HCT116 (cell line): ENCODE measurements at places on chromosomes 5 and 9. TPM values are rescaled to one million over a fixed set of nuclear protein-coding genes. Genes with fewer than 3 reads are reported as not detected.

The CER1 gene
- total RNA-seq = not detected

DNA sequence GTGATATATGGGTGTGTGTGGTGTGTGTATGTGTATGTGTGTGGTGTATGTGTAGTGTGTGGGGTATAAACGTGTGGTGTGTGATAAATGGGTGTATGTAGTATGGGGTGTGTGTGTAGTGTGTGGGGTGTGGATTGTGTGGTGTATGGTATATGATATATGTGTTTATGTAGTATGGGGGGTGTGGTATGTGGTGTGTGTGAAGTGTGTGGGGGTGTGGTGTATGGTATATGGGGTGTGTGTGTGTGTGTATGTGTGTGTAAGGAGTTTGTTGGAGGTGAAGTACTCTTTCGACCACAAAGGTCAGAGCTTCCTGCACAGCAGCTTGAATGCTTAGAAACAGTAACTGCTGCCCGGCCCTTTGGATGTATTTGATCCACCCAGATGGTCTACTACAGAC lies 145.2 kb upstream of the IQGAP2 start:
- no peaks in the 10 kb centered on the region for H3K36me3 ChIP-seq
- no peak overlapping the region for H3K27ac ChIP-seq
- no peak for DNase-seq
- no peak overlapping the region for H3K4me3 ChIP-seq
- no peaks in the 10 kb centered on the region for H3K27me3 ChIP-seq

DNA sequence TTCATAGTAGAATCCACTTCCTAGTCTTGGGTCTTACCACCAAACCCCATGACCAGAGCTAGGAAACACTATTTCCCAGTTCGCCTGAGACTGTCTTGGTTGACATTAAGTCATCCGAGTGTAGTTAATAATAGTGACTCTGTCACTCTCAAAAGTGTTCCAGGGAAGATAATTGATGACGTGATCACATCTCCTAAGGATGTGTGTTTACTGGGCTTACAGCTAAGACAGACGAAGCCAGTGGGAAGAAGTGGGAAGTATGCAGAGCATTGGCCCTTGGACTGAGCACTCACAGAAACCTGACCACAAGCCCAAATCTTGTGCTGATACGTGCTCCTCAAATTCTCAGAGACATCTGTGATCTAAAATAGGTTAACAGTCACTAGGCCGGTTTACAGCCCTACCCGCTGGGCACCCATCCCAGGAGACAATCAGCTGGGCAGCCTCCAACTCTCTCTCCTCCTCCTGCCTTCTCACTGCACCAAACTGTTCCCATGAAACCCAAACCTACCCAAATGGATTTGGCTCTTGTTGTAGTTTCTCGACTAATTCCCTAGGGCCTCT lies 316.6 kb downstream of the TLE1 start:
- no peak overlapping the region for H3K4me3 ChIP-seq
- H3K4me1 ChIP-seq = no peaks in the 10 kb centered on the region
- DNase-seq = no peak
- H3K27ac ChIP-seq = no peak overlapping the region

DNA sequence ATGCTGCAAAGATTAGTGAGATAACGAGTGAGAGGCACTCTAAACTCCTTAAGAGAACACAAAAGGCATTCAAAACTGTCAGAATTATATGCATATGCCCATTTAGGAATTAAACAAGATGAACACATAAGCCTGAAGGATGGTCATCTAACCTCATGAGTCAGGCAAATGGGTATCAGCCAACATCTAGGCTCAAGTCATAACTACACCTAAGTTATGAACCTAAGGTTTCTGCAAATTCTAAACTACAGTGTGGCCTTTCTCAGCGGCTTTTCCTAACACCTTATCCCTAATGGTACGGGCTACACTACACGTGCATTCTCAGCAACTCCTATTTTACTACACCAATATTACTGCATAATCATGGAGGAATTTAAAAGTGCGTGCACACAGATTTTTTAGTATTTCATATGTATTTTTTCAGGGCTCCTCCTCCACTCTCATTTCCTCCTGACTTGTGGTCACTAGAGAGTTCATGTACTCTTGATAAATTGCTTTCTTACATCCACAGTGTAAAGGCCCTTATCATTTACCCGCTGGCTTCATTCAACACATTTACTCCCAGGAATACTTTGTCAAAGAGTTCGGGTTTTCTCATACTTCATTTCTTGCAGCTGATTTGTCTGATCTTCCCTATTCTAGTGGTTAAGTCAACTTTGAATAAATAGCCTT lies 316.5 kb downstream of the BNC2 start:
- H3K27me3 ChIP-seq = 0 out of 2 replicates have a peak, but pooled peaks cover 4% of the 10 kb centered on the region
- no peak overlapping the region for H3K4me3 ChIP-seq
- H3K36me3 ChIP-seq = no peaks in the 10 kb centered on the region
- no peak overlapping the region for H3K27ac ChIP-seq

The CDC20B gene
- not detected for total RNA-seq

DNA sequence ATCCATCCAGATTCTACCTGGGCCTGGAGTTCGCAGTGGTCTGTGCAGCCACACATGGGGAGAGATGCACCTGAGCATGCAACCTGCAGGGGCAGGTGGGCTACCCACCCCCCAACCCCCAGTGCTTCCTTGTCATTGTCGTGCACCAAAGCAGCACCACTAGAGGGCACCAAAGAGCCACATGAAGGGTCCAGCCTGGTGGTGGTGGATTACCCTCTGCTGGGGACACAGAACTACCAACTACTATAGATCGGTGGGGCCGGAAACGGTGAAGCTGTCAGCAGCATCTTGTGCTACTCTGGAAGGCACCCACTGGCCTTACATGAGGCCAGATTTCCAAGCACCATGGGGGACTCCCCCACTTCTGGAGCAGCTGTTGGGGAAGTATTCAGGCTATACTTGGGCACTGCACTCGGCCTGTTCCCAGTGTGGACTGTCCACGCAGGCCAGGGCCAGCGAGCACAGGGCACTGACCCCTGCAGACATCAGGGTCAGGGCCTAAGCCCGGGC lies 60.2 kb upstream of the TBC1D2 start:
- H3K4me3 ChIP-seq = no peak overlapping the region
- peak; percentile 74 for DNase-seq
- no peaks in the 10 kb centered on the region for H3K4me1 ChIP-seq

The GARNL3 gene
- 8.8 TPM for total RNA-seq

DNA sequence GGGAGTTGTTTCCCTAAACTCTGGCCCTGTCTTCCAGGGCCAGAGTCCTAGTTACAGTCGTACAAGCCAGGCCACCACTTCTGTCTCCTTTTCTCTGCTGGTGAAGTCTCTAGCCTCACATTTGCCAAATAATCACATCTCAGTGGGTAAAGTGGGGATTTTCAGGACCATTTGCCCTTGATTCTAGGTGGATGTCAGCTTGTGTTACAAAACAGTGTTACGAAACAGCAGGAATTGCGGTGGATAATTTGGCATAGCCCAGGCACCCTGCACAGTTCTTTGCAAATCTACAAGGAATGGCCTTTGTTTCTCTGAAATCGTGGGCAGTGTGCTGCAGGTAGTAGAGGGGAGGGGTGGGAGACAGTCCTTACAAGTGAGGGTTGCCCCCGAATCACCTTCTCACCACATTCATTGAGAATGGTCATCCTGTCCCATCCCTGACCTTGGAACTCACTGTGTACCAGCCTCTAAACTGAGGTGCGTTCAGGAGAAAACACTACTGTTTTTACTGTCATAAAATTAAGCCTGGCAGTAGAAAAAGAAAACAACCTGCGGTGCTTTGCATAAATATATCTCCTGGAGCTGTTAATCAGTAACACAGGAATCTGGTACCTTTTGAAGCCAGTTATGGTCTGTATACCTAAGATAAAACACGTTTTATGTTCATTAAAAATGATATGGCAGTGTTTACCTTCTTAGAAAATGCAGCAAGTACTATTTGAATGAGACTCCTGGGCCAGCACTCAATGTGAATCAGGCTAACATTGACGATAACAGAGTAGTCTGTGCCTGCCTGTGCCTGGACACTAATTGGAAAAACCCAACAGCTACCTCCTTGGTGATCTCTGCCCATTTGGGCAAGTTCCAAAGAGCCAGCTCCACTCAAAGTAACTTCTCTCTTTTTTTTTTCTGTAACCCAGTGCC lies 44.3 kb downstream of the CYSTM1 start:
- H3K27me3 ChIP-seq = no peaks in the 10 kb centered on the region
- DNase-seq = no peak
- peak overlapping the region; percentile 45 for H3K4me3 ChIP-seq
- peak overlapping the region; percentile 87 for H3K27ac ChIP-seq
- H3K36me3 ChIP-seq = no peaks in the 10 kb centered on the region
- H3K4me1 ChIP-seq = peaks cover 89% of the 10 kb centered on the region

GRCh38 chr9:26326563-26326962 lies 566.0 kb downstream of the CAAP1 start:
- H3K4me1 ChIP-seq = no peaks in the 10 kb centered on the region
- no peaks in the 10 kb centered on the region for H3K27me3 ChIP-seq
- H3K27ac ChIP-seq = no peak overlapping the region

The PLPPR1 gene
- total RNA-seq = not detected

DNA sequence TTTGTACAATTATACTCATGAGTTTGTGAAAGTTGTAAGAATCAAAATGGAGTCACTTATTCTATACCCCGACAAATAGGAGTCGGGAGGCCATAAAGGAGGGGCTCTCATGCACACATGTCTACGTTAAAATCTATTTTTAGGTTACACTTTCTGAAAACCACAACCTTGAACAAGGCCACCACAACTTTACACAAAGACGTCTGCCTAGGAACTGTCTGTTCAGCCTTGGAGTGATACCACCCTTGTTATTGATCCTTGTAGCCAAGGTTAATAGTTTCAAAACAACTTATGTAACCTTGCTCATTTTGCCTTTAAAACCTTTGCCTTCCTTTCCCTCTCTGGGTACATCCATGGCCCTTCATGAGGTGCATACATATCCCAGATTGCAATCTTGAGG lies 4.1 kb upstream of the NDFIP1 start:
- no peak for DNase-seq
- H3K27me3 ChIP-seq = no peaks in the 10 kb centered on the region
- peaks cover 8% of the 10 kb centered on the region for H3K4me1 ChIP-seq
- no peak overlapping the region for H3K4me3 ChIP-seq
- H3K36me3 ChIP-seq = no peaks in the 10 kb centered on the region

GRCh38 chr9:3074247-3074646 lies 230.4 kb upstream of the PUM3 start:
- peaks cover 3% of the 10 kb centered on the region; the same call in 1 of the 2 replicates for H3K27me3 ChIP-seq
- DNase-seq = no peak
- no peak overlapping the region for H3K4me3 ChIP-seq
- H3K4me1 ChIP-seq = no peaks in the 10 kb centered on the region

The FAM174A gene
- total RNA-seq = 8.6 TPM

The C5orf47 gene
- not detected for total RNA-seq

GRCh38 chr9:136886610-136887597 lies 588 bp downstream of the TRAF2 start:
- H3K4me1 ChIP-seq = peaks cover 33% of the 10 kb centered on the region
- H3K27ac ChIP-seq = peak overlapping the region; percentile 88
- DNase-seq = no peak

The MELK gene
- 63.2 TPM for total RNA-seq

GRCh38 chr9:93132287-93132927 lies 1.6 kb downstream of the NINJ1 start:
- H3K4me3 ChIP-seq = peak overlapping the region; percentile 73
- DNase-seq = no peak
- peak overlapping the region; percentile 83 for H3K27ac ChIP-seq
- peaks cover 27% of the 10 kb centered on the region for H3K4me1 ChIP-seq
- no peaks in the 10 kb centered on the region for H3K27me3 ChIP-seq

DNA sequence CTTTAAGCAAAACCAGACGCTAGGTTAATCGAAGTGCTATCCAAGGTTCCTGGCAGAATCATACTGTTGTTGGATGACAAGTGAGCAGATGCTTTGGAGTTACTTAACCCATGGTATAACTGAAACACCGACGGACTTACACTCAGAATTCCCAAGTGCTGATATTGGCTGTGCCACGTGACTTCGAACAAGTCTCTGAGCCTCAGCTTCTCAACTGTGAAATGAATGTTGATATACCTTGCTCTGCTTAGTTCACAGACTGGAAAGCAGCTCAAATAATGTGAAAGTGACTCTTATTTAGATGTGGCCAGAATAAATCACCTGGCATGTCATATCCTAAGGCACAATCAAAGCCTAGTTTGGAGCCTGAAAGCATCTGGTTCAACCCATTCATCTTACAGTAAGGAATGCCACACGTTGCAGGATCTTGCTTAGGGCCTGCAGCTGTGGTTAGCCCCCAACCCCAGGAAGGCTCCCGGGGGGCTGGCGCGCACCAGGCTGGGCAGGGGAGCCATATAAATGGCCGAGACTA lies 759 bp downstream of the GEMIN5 start:
- peaks cover 8% of the 10 kb centered on the region for H3K4me1 ChIP-seq
- no peak for DNase-seq
- peaks cover 18% of the 10 kb centered on the region for H3K36me3 ChIP-seq
- H3K27ac ChIP-seq = peak overlapping the region; percentile 46

GRCh38 chr5:41973887-41974286 lies 48.8 kb downstream of the FBXO4 start:
- no peaks in the 10 kb centered on the region for H3K36me3 ChIP-seq
- H3K4me1 ChIP-seq = no peaks in the 10 kb centered on the region
- no peak overlapping the region for H3K27ac ChIP-seq
- DNase-seq = no peak

The CAMK2A gene
- total RNA-seq = not detected

The SLC6A7 gene
- not detected for total RNA-seq

GRCh38 chr9:121240472-121241135 lies 27.4 kb upstream of the GSN start:
- H3K27ac ChIP-seq = no peak overlapping the region
- no peak overlapping the region for H3K4me3 ChIP-seq
- no peaks in the 10 kb centered on the region for H3K36me3 ChIP-seq

The DDX4 gene
- total RNA-seq = not detected

GRCh38 chr5:150625831-150626746 lies 14.4 kb upstream of the SYNPO start:
- H3K36me3 ChIP-seq = no peaks in the 10 kb centered on the region
- DNase-seq = no peak
- H3K4me1 ChIP-seq = peaks cover 52% of the 10 kb centered on the region

The ADAMTS19 gene
- total RNA-seq = not detected

The PFN3 gene
- not detected for total RNA-seq

The BARHL1 gene
- not detected for total RNA-seq

DNA sequence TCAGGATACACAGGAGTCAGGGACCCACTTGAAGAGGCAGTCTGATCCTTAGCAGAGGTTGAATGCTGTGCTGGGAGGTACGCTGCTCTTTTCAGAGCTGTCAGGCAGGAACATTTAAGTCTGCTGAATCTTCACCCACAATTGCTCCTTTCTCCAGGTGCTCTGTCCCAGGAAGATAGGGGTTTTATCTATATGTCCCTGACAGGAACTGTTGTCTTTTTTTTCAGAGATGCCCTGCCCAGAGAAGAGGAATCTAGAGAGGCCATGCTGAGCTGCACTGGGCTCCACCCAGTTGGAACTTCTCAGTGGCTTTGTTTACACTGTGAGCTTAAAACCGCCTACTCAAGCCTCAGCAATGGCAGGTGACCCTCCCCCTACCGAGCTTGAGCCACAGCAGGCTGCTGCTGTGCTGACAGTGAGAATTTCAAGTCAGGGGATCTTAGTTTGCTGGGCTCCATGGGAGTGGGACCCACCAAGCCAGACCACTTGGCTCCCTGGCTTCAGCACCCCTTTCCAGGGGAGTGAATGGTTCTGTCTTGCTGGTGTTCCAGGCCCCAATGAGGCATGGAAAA lies 169.0 kb downstream of the FBXL17 start:
- H3K4me1 ChIP-seq = peaks cover 27% of the 10 kb centered on the region
- no peak overlapping the region for H3K4me3 ChIP-seq
- H3K36me3 ChIP-seq = no peaks in the 10 kb centered on the region
- DNase-seq = no peak
- H3K27me3 ChIP-seq = no peaks in the 10 kb centered on the region
- no peak overlapping the region for H3K27ac ChIP-seq

The TAF11L11 gene
- total RNA-seq = not detected
